ENCODE measurements at places on chromosomes 1 and 21. TPM values are rescaled to one million over a fixed set of nuclear protein-coding genes. Genes with fewer than 3 reads are reported as not detected.
A peak's percentile ranks its signal among the peaks of the same experiment; 100 is the strongest.

- DNase-seq: no peak
Observed at GRCh38 chr1:212507369-212507768, 74.6 kb downstream of the NENF start.

- DNase-seq: no peak
Observed at GRCh38 chr1:155093911-155094621, 15.4 kb downstream of the EFNA3 start.

GRCh38 chr1:234309598-234310459, 63.4 kb upstream of the COA6 start:
- no peak for DNase-seq

- no peak for DNase-seq
Observed at GRCh38 chr1:228268881-228269265, 61.0 kb downstream of the OBSCN start.

DNA sequence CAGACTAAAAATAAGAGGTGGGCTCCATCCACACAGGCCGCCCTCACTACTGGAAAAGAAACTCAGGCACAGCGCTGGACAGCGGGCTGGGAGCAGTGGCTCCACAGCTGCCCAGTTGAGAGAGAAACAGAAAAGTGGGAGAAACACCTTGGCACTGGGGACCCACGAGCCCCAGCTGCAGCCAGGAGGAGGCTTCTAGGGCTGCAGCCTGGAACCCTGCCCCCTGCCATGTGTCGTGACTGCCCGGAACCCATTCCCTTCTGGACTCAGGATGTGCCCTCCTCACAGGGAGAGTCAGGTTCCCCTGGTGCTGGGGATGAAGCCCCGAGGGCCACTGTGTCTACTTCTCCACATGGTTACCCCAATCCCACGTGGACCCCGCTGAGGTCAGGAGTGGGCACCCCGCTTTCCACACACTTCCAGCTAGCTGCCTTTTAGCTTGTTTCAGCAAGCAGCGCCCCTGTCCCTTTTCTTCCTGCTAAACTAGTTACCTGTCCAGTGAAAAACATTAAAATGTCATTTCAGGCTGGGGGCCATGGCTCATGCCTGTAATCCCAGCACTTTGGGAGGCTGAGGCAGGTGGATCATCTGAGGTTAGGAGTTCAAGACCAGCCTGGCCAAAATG, 35.9 kb downstream of the PARP1 start:
- no peak for DNase-seq

DNA sequence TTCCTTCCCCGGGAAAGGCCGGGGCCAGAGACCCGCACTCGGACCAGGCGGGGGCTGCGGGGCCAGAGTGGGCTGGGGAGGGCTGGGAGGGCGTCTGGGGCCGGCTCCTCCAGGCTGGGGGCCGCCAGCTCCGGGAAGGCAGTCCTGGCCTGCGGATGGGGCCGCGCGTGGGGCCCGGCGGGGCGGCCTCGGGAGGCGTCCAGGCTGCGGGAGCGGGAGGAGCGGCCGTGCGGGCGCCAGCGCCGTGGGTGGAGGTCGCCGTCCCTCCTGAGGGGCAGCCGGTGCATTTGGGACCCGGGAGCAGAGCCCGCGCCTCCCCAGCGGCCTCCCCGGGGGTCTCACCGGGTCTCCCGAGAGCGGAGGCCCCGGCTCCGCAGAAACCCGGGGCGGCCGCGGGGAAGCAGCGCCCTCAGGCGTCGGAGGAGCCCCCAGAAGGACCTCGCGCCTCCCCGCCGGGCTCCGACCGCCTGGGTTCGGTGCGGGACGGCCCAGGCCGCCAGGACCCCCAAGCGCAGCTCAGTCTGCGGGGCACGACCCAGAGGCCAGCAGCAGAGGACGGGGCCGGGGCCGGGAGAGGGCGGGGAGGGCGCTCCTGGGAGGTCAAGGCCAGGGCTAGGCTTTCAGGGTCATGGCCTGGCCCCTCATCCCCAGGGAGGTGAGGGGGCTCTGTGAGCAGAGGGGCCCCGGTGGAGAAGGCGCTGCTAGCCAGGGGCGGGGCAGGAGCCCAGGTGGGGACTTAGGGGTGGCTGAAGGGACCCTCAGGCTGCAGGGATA, 7.2 kb upstream of the SLX9 start:
- DNase-seq: no peak

GRCh38 chr1:54884135-54884586, 2.8 kb downstream of the DHCR24 start:
- DNase-seq: no peak

DNA sequence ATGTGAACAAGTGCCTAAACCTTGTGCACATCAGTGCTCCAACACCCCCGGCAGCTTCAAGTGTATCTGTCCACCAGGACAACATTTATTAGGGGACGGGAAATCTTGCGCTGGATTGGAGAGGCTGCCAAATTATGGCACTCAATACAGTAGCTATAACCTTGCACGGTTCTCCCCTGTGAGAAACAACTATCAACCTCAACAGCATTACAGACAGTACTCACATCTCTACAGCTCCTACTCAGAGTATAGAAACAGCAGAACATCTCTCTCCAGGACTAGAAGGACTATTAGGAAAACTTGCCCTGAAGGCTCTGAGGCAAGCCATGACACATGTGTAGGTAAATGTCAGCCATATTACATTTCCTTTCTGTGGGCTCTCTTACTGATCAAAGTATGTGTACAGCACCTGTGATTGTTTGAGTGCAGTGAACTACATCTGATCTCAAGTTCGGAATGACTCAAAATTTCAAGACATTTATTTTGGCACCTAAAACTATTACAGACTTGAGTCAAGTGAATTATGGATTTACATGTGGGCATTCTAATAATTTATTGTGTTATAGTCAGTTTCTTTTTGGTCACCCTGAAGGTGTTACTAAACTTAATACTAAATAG, 196.5 kb downstream of the TPR start:
- DNase-seq: no peak

GRCh38 chr1:28899267-28899666, 15.1 kb upstream of the EPB41 start:
- DNase-seq: peak; percentile 8

DNA sequence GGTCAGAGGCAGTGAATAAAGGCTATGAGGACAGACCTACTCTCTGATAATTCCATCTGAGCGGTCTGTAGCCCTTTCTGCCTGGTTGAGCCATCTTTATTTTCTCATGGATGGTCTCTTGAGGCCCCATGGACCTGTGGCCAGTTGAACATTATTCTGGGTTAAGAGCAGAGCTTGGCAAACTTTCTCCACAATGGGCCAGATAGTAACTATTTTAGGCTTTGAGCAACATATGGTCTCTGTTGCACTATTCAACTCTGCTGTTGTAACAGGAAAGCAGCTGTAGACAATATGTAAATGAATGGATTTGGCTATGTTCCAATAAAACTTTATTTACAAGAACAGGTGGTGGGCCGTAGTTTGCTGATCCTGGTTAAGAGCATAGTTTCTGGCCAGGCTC, 62.7 kb downstream of the KAZN start:
- no peak for DNase-seq

DNA sequence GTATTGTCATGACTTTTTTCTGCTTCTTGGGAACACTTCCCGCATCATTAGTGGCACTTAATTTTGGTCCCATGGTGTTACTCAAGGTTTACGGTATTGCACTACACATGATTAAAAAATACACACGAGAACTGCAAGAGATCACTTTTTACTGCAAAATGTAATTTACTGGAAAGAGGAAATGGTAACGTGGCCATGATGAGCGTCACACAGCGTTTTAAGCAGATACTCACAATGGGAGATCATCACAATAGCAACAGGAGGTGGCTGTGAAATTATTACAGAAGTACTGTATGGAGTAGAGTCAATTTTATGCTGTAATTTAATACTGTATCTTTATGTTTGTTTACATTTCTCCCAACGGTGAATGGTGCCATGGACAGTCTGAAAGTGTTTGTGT, 1510.3 kb downstream of the AMY1C start:
- DNase-seq: no peak

GRCh38 chr1:32332290-32333079, 3.5 kb downstream of the MARCKSL1 start:
- no peak for DNase-seq

DNA sequence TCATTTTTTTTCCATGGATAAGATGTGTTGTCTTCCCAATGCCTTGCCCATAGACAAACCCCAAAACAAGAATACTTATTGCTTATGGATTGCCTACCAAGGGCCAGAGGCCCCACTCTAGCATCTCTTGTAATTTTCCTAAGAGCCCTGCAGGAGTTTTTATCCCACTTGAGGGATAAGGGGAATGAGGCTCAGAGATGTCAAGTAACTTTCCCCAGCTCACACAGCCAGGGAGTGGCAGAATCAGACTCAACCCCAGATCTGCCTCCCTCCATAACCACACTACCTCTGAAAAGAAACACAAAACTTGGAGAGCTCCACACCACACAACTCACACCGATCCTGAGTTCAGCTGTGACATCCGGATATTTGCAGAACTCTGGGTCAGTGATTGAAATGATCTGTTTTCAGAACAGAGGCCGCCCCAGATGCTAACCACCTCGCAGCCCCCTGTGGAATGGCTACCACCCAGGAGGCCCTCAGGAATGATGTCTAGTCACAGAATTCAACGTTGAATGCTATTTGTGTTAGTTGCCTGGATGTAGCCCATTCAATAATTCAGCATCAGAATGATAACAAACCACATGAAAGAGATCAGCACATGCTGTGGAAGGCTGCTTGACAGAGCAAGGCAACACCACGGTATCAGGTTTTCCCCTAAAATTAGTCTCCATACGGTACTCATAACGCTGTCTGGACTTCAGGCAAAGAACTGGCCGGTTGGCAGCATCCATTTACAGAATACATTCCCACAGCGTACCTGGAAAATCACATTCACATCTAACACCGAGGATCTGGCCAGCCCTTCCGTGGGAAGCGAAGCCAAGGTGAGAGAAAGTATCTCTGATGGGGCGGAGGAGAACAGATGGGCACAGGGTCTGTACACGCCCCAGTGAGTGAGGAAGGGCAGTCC, 231.9 kb downstream of the TOMM20 start:
- DNase-seq: no peak

GRCh38 chr1:206512058-206512850, 4.9 kb downstream of the RASSF5 start:
- DNase-seq: peak; percentile 66

- no peak for DNase-seq
Observed at GRCh38 chr1:61079296-61079897, 3.0 kb upstream of the NFIA start.

DNA sequence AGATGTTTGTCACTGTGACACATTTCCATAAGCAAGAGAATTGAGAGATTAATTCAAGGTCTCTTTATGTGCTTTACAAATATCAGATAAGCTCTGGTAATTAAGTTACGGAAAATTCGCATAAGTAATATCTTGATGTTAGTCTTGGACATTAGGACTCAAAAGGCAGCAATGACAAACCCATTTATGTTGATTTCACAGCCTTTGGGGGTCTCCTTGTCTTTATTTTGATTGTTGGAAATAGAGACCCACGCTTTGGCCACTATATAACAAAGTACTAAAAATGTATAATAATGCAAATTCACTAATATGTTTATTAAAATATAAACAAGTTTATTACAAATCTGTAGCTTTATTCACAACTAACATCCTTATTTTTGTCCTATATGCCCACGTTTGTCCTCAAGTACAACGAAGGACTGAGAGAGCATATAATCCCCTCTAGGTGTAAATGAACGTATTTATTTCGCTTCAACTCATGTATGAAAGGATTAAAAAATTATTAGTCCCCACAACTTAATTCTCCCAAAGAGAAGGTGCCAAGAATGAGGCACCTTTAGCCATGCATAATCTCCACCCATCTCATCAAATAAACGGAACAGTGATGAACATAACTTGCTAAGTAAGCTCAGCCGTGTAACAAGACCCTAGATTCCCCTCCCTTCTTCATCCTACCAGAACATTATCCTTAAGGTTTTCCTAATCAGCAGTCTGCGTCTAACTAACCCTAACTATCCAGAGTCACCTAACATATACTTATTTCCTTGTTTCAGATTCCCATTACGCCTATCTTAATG, 1.6 kb upstream of the LAMC1 start:
- DNase-seq: no peak

GRCh38 chr21:17495680-17496079, 17.2 kb upstream of the CXADR start:
- DNase-seq: no peak

- no peak for DNase-seq
Observed at GRCh38 chr21:32613436-32614043, 1.4 kb upstream of the CFAP298 start.

- DNase-seq: no peak
Observed at GRCh38 chr1:85311818-85312217, 35.4 kb upstream of the BCL10 start.

DNA sequence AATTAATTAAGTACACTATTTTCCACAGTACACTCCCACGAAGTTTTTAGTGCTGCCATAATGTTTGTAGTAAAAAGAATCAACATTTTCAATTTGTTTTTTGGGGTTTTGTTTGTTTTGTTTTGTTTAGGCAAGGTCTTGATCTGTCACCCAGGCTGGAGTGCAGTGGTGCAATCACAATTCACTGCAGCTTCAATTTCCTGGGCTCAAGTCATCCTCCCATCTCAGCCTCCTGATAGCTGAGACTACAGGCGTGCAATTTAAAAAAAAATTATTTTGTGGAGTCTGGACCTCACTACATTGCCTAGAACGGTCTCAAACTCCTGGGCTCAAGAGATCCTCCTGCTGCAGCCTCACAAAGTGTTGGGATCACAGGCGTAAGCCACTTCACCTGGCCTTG, 11.4 kb downstream of the GLUL start:
- no peak for DNase-seq

DNA sequence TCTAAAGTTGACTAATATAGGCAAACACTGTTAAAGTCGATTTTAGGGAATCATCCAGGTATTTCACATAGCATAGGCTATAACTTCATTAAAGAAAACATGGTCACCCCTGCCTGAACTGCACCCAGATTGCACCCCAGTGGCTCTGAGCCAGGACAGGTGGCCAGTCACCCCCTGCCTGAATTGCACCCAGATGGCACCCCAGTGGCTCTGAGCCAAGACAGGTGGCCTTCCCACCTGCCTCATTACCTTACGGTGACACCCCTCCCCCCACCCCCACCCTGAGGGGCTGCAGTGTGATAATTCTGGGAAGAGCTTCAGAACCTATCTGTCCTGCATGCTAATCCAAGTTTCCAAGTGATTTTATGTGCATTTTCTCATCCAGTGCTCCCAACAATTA, 78.9 kb downstream of the DSCAM start:
- no peak for DNase-seq

DNA sequence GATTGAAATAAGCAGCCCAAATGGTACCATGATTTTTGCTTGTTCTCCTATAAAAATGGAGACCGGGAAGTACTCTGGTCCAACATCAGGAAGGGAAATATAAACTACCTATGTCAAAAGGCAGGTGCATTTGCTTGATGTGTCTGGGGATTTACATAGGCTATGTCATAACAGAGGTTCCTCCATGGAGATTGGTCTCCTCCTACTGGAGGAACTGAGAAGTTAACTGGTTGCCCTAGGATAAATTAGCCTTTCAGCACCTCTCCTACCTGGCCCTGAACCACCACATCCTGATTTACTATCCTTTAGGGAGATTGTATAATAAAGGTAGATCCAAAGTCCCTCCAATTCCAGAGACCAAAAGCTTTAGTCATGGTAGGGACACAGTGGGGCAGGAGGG, 1109.3 kb upstream of the B3GALT2 start:
- DNase-seq: no peak

Gene TLR5
- total RNA-seq: 11.2 TPM

Gene LORICRIN
- total RNA-seq: not detected

Gene CADM3
- total RNA-seq: 45.0 TPM

Gene GRHL3
- total RNA-seq: 0.14 TPM

Gene KRTAP21-2
- total RNA-seq: not detected

Gene MTARC2
- total RNA-seq: 11.8 TPM

Gene KRTAP10-1
- total RNA-seq: not detected

Gene LMO4
- total RNA-seq: 56.7 TPM

Gene ADCY10
- 0.38 TPM for total RNA-seq

Gene ICOSLG
- 2.8 TPM for total RNA-seq

Measured in posterior vena cava (tissue), 2 donors.